ENCODE measurements at places on chromosomes 7 and 10.

DNA sequence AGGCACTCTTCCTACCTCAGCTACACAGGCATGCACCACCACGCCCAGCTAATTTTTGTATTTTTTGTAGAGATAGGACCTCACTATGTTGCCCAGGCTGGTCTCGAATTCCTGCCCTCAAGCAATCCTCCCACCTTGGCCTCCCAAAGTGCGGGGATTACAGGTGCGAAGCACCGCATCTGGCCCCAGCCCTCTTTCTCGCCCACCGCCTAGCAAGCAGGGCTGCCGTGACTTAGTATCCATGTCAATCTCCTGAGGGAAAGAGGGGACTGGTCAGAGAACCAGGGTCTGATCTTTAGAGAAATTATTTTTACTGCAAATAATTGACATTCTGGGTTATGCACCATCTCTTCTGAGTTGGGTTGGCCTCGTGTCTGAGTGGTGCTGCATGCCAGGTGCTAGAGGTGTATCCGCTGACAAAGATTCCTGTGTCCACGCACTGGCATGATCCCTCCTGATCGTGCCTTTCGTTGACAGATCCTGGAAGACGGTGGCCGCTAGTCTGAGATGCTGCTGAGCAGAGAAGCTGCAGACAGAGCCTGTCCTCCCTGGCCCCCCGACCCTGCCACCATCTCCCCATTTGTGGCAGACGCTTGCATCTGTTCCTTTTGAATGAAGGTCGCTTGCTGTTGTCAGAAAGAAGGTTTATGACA, 22.7 kb downstream of the WIPI2 start:
- H3K4me3 ChIP-seq, result no peak overlapping the region
- no peaks in the 10 kb centered on the region for H3K27me3 ChIP-seq
- no peak overlapping the region for H3K27ac ChIP-seq
- peaks cover 74% of the 10 kb centered on the region for H3K36me3 ChIP-seq

DNA sequence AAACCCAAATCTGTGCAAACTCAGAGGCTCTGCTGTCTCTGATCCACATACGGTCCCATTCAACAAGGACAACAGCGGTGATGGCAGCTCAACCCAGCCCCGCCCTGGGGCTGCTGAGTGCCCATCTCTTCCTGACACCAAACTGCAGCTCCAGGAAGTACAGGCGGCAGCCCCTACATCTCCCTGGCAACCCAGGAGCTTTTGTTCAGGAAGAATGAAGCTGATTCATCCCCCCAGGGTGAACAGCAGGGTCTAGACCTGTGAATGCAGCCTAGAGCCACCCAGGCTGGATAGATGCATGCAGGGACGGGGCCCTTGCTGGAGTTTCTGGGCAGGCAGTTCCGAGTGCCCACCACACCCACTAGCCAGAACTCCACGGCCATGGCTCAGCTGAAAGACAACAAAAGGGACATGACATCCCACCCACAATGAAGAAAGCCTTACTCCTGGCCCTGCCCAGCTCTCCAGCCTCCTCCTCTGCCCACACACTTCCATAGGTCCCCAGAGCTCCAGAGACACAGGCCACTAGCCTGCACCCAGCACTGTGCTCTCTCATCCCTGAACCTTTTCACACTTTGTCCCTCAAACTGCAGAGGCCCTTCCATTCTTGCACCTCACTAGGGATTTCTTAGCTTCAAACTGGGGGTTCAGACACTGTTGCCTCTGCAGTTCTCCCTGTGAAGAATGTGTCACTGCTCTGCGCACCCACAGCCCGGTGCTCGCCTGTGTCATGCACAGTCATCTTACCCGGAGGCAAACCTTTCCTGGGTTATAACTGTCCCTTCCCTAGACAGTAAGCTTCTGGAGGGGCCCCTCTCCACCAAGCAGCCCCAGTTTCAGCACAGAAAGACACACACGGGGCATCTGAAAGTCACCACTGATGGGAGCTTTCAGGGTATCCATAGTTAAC, 99.1 kb downstream of the GRID1 start:
- no peaks in the 10 kb centered on the region for H3K4me1 ChIP-seq
- no peak overlapping the region for H3K4me3 ChIP-seq
- no peaks in the 10 kb centered on the region for H3K36me3 ChIP-seq
- H3K27ac ChIP-seq, result no peak overlapping the region

DNA sequence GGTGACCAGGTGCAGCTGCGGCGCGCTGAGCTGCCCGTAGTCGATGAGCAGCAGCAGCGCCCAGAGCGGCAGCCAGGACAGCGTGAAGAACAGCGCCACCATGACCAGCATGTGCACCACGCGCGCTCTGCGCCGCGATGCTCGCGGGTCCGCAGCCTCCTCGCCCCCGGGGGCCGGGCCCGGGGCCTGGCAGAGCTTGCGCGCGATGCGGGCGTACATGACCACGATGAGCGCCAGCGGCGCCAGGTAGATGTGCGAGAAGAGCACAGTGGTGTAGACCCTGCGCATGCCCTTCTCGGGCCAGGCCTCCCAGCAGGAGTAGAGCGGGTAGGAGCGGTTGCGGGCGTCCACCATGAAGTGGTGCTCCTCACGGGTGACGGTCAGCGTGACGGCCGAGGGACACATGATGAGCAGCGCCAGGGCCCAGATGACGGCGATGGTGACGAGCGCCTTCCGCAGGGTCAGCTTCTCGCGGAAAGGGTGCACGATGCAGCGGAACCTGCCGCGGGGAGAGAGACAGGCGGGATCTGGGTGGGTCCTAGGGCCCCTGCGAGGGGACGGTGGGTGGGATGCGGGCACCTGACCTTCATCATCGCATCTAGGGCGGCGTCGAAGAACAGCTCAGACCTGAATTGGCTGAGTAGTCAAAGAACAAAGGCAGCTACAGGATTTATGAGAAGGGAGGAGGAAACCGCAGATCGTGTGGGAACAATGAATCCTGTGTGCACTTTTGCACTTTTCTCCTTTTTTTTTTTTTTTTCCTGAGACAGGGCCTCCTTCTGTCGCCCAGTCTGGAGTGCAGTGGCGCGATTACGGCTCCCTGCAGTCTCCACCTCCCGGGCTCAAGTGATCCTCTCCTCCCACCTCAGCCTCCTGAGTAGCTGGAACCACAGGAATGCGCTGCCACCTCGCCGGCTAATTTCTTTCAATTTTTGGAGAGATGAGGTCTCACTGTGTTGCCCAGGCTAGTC, 22.4 kb upstream of the PPA1 start:
- H3K27ac ChIP-seq, result no peak overlapping the region
- H3K36me3 ChIP-seq, result no peaks in the 10 kb centered on the region
- peaks cover 6% of the 10 kb centered on the region for H3K4me1 ChIP-seq
- H3K4me3 ChIP-seq, result no peak overlapping the region

GRCh38 chr7:70679661-70680060, 452.3 kb upstream of the GALNT17 start:
- no peak overlapping the region for H3K27ac ChIP-seq
- no peak for DNase-seq
- no peaks in the 10 kb centered on the region for H3K27me3 ChIP-seq
- no peaks in the 10 kb centered on the region for H3K4me1 ChIP-seq
- H3K36me3 ChIP-seq, result no peaks in the 10 kb centered on the region
- H3K4me3 ChIP-seq, result no peak overlapping the region

- H3K4me3 ChIP-seq, result no peak overlapping the region
- H3K4me1 ChIP-seq, result no peaks in the 10 kb centered on the region
- no peak for DNase-seq
- no peaks in the 10 kb centered on the region for H3K27me3 ChIP-seq
- H3K36me3 ChIP-seq, result no peaks in the 10 kb centered on the region
- no peak overlapping the region for H3K27ac ChIP-seq
These were observed 20.0 kb downstream of the LRRD1 start for GRCh38 chr7:92158660-92159575.

- no peaks in the 10 kb centered on the region for H3K27me3 ChIP-seq
- no peak overlapping the region for H3K4me3 ChIP-seq
- H3K4me1 ChIP-seq, result peaks cover 31% of the 10 kb centered on the region
- H3K36me3 ChIP-seq, result peaks cover 12% of the 10 kb centered on the region
- no peak overlapping the region for H3K27ac ChIP-seq
These were observed 12.6 kb downstream of the VIM start for GRCh38 chr10:17240616-17241015.

DNA sequence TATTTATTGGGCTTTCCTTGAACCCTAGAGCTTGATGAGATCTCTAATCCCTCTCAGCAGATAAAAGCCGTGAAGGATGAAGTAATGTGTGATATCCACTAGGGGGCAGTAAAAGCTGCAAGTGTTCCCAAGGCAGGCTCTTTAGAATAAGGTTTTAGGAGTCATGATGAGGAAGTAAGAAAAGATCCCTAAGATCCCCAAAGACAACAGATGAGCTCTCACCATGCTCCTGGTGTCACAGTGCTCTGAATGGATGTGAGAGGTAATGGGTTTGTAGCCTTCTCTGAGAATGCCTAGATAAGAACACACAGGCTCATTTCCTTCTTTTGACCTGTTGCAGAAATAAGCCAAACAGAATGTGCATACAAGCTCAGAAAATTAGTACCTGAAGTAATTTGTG, 70.4 kb upstream of the ITPRID1 start:
- no peak overlapping the region for H3K27ac ChIP-seq
- DNase-seq, result no peak
- no peak overlapping the region for H3K4me3 ChIP-seq
- H3K36me3 ChIP-seq, result no peaks in the 10 kb centered on the region
- no peaks in the 10 kb centered on the region for H3K4me1 ChIP-seq

DNA sequence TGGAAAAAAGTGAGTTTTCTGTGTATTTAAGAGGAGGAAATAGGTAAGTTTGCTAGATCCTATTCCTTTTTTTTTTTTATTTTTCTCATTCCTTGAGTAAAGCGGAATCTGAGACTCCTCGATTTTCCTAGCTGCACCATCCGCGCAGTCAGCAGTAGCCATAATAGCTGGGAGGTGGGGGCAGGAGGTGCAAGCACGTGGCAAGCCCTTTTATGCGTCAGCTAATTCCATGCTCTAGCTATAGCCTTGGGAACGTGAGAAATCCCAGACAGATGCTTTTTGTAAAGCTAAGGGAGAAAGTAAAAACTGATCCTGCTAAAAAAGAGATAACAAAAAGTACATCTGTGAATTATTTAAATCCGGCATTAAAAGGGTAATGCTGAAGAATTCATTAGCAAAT, 33.2 kb upstream of the TPK1 start:
- H3K4me1 ChIP-seq, result no peaks in the 10 kb centered on the region
- no peaks in the 10 kb centered on the region for H3K36me3 ChIP-seq
- no peak overlapping the region for H3K27ac ChIP-seq
- no peak for DNase-seq
- no peaks in the 10 kb centered on the region for H3K27me3 ChIP-seq

GRCh38 chr10:100781145-100781665, 35.8 kb downstream of the PAX2 start:
- no peaks in the 10 kb centered on the region for H3K4me1 ChIP-seq
- no peak for DNase-seq
- no peak overlapping the region for H3K27ac ChIP-seq
- H3K36me3 ChIP-seq, result no peaks in the 10 kb centered on the region

GRCh38 chr10:61904733-61905725, 3.5 kb downstream of the ARID5B start:
- peak overlapping the region; percentile 89 for H3K27ac ChIP-seq
- no peak overlapping the region for H3K4me3 ChIP-seq
- DNase-seq, result no peak
- H3K4me1 ChIP-seq, result peaks cover 11% of the 10 kb centered on the region

DNA sequence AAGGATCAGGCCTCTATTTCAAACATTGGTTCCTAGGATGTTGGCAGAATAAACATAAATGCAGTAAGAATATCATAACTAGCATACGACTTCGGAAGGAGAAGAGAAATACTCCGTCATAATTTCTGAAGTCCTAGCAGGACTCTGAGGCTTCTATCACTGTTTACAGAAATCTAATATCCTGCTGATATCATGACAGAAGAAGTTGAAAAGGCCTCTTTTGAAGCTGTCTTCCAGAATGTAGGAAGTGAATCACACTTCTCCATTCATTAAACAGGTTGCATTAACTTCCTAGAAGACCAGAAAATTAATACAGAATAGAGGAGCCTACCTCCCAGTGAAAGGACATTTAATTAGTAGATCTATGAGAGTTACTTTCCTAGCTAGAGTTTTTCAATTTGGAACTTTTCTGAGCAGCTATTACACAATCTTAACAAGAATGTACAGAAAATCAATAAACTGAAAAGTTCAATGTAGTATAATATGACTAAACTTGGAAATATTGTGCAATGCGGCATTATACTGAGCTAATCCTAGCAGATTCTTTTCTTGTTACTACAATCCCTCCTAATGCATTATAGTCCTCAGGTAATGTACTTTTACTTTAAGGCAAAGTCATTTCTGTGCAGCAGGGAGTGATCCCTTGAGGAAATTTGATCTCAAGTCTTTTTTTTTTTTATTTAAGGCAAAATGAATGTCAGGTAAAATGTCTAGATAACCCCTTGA, 622.6 kb upstream of the CELF2 start:
- no peaks in the 10 kb centered on the region for H3K27me3 ChIP-seq
- no peak for DNase-seq
- H3K4me1 ChIP-seq, result no peaks in the 10 kb centered on the region
- no peaks in the 10 kb centered on the region for H3K36me3 ChIP-seq

GRCh38 chr10:21078410-21079329, 181.6 kb upstream of the NEBL start:
- peak; percentile 67 for DNase-seq
- H3K27me3 ChIP-seq, result no peaks in the 10 kb centered on the region
- no peak overlapping the region for H3K27ac ChIP-seq
- peaks cover 2% of the 10 kb centered on the region for H3K4me1 ChIP-seq
- no peak overlapping the region for H3K4me3 ChIP-seq

- no peak overlapping the region for H3K27ac ChIP-seq
- H3K27me3 ChIP-seq, result no peaks in the 10 kb centered on the region
- no peak for DNase-seq
- H3K36me3 ChIP-seq, result no peaks in the 10 kb centered on the region
- H3K4me1 ChIP-seq, result no peaks in the 10 kb centered on the region
These were observed 192.0 kb downstream of the ADAM12 start for GRCh38 chr10:126196281-126196680.

- no peaks in the 10 kb centered on the region for H3K4me1 ChIP-seq
- H3K4me3 ChIP-seq, result no peak overlapping the region
- H3K27me3 ChIP-seq, result no peaks in the 10 kb centered on the region
- no peak overlapping the region for H3K27ac ChIP-seq
- no peak for DNase-seq
- no peaks in the 10 kb centered on the region for H3K36me3 ChIP-seq
These were observed 9.6 kb downstream of the LYZL2 start for GRCh38 chr10:30619966-30620365.

DNA sequence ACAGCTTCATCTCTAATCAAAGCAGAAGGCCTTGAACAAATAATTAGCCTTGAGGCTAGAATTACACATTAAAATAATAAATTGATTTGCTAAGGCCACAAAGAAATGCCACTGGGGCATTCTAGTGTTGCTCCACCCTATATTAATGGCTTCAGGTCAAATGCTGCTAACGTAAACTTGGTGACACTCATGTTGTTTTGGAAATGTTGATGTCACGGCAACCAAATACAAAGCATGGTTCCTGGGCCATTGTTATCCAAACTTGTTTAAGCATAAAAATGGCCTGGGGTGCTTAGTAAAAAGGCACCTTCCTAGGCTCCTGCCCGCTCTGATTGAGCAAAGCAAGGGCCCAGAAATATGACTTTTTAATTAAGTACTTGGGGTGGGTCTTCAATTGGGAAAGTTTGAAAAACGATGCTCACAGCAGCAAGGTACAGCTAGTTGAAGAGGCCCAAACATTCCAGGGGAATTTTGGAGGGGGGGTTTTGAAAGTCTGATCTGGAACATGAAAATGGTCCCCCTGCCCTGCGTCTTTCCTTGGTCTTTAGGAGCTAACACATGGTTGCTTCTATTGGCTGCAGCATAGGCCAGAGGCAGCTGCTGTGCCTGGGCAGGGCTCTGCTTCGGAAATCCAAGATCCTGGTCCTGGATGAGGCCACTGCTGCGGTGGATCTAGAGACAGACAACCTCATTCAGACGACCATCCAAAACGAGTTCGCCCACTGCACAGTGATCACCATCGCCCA, 67.8 kb downstream of the ABCC2 start:
- H3K4me1 ChIP-seq, result no peaks in the 10 kb centered on the region
- DNase-seq, result no peak
- H3K27me3 ChIP-seq, result no peaks in the 10 kb centered on the region

Data from heart left ventricle (tissue), 16 donors.